ENCODE measurements at places on chromosomes 7 and 10.

DNA sequence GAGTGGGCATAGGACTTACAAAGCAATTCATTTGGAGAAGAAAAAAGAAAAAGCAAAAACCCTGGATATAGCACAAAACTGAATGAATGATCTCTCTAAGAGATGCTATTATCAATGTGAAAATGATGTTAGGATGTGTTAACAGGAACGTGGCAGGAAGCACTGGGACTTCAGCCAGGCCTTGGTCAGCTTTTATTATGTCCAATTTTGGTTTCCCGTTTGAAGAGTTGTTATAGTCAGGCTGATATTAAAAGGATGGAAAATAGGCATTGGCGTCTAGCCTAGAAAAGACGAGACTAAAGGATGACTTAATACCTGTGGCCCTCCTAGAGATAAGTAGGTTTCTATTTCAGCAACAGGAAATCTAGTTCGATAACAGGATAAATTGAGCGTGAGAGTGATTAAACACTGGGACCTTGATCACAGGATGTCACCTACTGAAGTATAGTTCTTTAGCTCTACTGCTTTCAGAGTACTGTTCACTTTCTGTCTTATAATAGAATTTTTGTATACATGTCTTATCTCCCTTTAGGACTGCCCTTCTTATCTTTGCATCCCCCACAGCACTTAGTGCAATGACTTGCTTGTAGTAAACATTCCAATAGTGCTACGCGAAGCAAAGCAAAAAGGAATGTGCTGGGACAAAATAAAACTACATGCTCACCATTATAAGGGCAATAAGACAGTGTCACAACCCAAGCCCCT lies 99.8 kb upstream of the AGBL3 start:
- DNase-seq = no peak

- DNase-seq = no peak
Measured at GRCh38 chr10:80104066-80104926, 25.8 kb downstream of the TMEM254 start.

- DNase-seq = no peak
Measured at GRCh38 chr7:29723599-29723998, 82.7 kb upstream of the WIPF3 start.

GRCh38 chr10:87054373-87055295 lies 34.5 kb downstream of the FAM25A start:
- no peak for DNase-seq

DNA sequence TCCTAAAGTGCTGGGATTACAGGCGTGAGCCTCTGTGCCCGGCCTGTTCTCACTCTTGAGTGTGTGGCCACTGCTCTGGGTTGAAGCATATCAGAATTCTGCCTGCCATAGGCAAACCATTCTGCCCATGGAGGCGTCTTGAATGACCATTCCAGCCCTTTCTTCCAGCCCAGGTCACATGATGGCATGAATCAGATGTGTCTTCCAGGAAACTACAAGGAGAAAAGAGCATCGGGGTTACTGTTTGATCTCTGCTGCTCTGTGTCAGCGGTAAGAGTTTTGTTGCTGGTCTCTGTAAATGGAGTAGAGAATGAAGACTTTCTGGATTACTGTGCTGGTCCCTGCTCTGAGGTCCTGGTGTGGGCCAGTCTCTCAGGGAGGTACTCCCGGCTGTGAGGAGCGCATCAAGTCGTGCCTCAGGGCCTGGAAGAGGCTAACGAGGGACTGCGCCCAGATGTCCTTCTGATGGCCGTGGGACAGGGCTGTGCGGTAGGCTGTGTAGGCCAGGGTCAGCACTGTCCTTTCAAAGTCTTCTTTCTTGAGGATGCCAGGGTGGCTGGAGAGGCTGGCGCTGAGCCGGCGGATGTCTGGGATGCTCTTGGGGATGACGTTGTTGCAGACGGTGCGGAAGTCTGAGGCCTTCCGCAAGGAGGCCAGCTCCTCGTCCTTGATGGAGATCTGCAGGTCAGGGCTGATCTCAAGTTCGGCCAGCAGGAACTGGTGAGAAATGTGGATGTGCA lies 5.8 kb upstream of the SLC13A4 start:
- DNase-seq = no peak

DNA sequence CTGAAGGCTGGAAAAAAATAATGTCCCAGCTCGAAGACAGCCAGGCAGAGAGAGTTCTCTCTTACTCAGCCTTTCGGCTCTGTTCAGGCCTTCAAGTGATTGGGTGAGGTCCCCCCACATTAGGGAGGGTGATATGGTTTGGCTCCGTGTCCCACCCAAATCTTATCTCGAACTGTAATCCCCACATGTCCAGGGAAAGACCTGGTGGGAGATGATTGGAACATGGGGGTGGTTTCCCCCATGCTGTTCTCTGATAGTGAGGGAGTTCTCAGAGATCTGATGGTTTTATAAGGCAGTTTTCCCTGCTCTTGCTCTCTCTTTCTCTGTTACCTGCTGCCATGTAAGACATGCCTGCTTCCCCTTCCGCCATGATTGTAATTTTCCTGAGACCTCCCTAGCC lies 36.6 kb upstream of the LEP start:
- DNase-seq = no peak

DNA sequence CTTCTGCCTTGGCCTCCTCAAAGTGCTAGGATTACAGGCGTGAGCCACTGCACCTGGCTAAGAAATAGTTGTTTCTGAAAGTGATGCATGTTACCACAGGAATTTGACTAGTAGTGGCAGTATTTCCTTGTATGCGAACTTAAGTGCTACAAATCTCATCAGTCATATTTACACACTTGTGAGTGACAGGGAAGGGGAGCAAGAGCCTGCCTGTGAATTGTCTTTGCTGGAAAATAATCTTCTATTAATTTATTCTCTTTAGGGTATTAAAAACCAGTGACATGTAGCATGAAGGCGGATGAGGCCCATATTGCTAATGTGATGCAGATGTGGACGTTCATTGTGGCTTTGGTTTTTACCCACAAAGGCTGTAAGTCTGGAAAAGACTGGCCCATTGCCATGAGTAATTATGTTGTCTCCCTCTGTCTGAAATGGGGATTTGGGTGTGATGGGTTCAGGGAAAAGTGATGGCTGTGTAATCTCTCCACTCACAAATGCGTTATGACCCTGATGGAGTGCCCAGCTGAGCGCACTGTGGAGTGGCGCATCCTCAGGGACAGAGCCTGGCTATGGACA lies 97.6 kb downstream of the CCNY start:
- no peak for DNase-seq

- DNase-seq = no peak
Measured at GRCh38 chr10:21827308-21827707, 176.2 kb downstream of the DNAJC1 start.

GRCh38 chr10:93482145-93482834 lies at the start of gene MYOF:
TSS of gene MYOF (minus strand) at chr10:93482334. CDS start at chr10:93482194, 140 bp downstream.
- no peak for DNase-seq

DNA sequence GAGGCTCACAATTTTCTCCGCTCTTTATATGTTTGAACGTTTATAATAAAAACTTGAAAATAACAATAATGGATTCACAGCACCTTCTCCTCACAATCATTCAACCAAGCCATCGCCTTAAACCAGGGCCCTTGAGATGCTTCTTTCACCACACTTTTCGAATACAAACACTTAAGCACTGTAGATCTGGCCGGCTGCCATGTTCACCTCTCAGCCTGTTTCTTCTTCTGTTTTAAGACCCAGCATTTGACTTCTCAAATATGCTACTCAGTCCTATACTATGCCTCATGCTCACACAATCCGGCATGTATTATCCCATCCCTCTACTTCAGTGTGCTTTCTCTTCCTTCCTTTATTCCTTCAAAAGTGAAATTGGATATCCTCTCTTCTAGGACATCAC lies 280.6 kb downstream of the TFEC start:
- DNase-seq = no peak

DNA sequence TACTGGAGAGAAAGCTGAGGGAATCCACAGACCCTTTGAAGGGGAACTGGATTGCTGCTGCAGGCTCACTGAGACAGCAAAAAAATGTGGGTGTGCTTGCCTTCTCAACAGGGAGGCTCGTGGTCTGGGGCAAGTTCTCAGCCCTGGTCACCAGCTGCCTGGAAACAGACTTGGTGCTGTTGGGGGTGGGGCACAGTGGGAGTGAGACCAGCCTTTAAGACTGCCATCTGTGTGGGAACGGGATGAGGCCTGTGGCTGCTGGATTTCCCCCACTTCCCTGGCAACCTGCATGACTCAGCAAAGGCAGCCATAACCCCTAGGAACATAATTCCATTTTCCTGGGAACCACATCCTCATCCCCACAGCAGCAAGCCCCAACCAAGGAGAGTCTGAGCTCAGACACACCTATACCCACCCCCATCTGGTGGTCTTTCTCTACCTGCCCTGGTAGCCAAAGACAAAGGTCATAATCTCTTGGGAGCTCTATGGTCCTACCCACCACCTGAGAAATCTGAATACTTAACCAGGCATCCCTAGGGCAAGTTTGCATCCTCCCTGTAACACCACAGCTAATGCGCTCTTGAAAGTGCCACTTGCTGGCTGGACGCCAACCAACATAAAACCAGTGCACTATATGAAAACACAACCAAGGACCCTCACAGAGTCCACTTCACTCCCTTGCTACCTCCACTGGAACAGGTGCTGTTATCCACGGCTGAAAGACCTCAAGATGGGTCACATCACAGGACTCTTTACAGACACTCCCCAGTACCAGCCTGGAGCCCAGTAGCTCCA lies 45.0 kb upstream of the TFEC start:
- DNase-seq = no peak

DNA sequence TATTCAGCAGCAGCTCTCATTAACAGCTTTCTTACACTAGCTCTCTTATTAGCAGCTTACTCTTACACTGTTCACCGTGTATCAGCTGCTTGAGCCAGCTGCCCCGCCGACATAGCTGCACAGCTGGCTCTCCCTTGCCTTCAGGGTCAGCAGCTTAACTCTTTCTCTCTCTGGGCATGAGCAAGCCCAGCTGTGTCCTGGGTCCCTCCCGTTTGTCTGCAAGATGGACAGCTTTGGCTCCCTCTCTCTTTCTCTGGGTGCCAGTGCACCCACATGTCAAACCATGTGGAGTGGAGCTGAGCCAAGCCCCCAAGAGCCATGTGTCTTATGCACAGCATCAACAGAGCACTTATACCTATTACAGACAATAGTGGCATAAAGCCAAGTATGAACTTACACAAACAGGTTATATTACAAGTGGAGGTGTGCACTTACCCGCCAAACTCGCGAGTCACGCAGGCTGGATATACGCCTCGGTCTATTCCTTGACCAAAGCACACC lies 35.7 kb upstream of the MTPAP start:
- no peak for DNase-seq

GRCh38 chr10:62384057-62384446 lies 9.9 kb downstream of the ZNF365 start:
- no peak for DNase-seq

- DNase-seq = no peak
Measured at GRCh38 chr7:86884152-86884551, 175.3 kb downstream of the ELAPOR2 start.

DNA sequence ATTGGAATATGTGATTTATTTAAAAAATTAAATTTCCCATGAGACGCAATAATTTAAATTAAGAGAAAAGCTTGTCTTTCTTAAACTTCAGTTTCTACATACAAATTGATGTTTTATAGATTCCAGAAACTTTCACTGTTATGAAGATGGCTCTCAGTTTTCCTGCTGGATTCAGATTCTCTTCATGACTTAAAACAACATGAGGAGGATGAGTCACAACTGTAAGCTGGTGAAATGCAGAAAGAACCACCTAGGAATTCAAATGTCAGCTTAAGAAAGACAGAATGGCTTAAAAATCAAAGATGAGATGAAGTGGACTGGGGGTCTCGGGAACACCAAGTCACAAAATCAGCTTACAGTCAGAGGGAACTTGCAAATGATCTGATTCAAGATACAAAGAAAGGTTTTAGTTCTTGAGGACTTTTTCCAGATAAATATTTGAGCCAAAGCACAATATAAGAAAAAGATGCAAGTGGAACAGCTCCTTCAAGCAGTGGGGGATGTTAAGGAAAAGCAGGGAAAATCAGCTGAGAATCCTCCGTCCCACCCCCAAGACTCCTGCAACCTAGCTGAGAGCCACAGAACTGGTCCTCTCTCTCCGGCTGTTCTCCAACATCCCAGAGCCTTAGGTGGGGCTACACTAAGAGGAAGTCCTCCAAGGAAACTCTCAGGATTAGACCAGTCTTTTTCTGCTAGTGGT lies 279.8 kb downstream of the KCNMA1 start:
- DNase-seq = no peak

- no peak for DNase-seq
Measured at GRCh38 chr10:107747851-107748250, 583.3 kb upstream of the SORCS1 start.

GRCh38 chr7:30814700-30815387 lies 43.6 kb downstream of the MINDY4 start:
- no peak for DNase-seq

- no peak for DNase-seq
Measured at GRCh38 chr10:31278279-31278941, 40.6 kb upstream of the ZEB1 start.

DNA sequence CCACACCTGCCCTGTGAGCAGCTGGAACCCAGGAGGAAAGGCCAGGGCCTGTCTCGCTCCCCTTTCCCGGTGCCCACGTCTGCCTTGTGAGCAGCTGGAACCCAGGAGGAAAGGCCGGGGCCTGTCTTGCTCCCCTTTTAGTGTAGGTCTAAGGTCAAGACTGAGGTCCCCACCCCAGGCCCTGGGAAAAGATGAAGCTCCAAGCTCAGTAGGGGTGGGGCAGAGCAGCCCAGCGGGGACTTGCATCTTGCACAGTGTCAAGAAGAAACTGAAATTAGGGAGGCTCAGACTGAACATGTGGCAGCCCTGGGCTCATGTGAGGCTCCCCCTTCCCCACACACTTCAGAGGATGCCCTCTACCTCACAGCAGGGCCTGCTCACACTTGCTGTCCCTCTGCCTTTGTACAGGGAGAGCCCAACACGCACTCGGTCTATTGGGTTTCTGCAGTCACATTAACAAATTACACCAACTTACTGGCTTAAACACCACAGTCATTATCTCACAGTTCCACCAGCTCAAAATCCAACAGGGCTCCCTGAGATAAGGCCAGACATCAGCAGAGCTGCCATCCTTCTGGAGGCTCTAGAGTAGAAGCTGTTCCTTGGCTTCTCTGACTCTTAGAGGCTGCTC lies 12.4 kb downstream of the POLL start:
- DNase-seq = no peak

- DNase-seq = no peak
Measured at GRCh38 chr10:66455304-66455703, 470.5 kb upstream of the LRRTM3 start.
